T-helper 22 cell (primary cell): ENCODE measurements at places on chromosomes 1 and 21.

GRCh38 chr21:34180826-34181359 is 107.5 kb downstream of the MRPS6 start:
- DNase-seq = no peak

DNA sequence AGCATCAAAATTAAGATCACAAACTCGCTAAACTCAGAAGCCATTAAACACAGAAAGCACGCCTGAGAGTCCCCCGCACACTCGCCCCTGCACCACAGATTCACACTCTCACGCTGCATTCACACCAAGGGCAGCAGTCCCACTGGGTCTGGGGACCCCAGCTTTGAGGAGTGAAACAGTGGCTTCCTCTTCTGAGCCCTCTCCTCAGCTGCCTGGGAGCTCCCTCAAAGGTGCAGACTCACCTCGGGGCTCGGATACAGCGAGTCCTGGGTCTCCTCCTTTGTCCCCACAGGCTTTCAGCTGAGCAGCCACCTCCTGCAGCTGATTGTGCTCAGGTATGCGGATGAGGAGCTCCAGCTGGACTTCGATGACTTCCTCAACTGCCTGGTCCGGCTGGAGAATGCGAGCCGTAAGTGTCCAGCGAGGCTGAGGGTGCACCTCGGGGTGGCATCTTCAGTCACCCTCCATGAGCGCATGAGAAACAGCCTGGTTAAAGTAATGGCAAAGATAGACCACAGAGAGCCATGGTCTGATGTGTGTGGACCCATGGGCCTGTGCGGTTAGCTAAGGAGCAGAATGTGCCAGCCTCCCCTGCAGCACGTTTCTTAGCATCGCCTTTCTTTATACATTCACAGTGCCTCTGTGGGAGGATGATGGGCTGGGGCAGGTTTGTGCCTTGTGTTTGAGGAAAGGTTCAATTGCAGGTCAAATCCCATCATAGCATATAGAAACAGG is 47.9 kb downstream of the CAPN9 start:
- no peak for DNase-seq

- DNase-seq = no peak
These were observed 32.7 kb upstream of the PLXNA2 start for GRCh38 chr1:208276757-208277435.

- DNase-seq = no peak
These were observed 2.8 kb upstream of the SEC22B start for GRCh38 chr1:120178799-120179756.

DNA sequence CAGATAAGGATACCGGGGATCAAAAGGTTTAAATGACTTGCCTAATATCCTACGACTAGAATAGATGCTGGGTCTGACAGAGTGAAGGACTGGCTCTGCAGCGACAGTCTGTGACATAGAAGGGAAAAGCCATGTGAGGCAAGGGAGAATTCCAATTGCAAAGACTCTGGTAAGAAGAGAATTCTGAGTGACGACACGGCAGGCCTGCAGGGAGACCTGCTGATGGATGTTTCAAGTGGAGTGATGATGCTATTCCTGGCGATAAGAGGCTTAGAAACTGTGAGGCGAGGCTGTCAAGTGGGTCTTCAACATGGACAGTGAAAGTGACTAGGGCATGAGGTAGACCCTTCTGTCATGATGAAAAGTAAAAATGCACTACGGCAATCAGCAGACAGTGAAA is 176.6 kb upstream of the PBX1 start:
- no peak for DNase-seq

DNA sequence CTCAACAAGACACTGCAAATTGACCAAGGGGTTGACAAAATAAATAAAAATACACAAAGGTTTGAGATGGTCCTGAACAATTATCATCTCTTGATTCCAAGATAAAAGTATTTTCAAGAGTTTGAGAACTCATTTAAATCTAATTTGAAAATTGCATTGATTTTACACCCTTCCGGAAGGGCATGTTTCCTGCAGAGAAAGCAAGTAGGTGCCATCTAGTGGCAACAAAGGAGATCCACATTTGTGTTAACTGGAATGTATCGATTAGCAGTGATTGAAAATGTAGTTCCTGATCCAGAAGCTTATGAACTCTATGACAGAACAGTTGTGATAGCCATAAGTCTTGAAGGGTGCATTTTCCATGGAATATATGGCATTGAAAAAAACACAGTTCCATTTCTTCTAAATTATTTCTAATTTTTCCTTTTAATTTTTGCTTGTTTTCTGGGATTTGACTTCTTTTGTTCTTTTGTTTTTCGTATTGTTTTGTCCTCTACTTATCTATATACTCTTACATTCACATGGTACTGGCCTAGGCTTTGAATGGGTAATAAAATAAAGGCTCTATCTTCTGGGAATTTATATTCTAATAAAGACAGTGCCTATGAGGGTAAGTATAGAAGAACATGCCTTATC is 143.7 kb downstream of the DNM3 start:
- no peak for DNase-seq

DNA sequence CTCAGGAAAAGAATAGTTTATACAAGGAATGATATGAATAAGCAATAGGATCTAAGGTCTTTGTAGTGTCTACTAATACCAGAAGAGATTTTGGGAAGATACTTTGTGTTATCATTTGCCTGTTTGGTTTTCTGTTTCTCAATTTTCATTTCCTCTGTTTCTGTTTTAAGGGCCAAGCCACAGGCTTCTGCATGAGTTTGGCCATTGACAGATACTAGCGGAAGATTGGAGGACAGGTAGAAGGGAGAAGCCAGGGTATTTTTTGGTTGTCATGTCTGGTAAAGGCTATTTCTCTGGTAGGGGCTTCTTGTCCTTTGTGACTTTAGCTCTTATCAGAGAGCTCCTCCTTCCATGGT is 51.4 kb downstream of the HS2ST1 start:
- no peak for DNase-seq

- no peak for DNase-seq
These were observed 51.5 kb downstream of the DMRTA2 start for GRCh38 chr1:50371749-50372148.

DNA sequence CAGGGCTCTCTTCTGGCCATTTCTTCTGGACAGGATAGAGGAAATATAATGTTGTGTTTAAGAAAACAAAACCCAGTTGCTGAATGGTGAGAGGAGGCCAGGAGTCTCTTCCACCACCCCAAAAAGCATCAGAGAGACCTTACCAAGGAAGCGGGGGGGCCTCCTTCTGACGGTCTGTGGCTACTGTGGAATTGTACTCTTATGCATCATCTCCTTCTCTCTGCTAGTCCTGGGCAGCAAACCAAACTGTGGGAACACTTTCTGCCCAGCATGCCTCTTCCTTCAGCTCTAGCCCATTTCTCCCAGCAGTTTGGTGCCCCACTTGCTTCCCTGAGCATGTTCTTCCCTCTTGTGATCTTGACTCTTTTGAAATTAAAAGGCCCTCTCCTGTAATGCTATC is 157.7 kb downstream of the HHIPL2 start:
- no peak for DNase-seq
